ENCODE measurements at places on chromosomes 5 and 9.

- no peak for DNase-seq
Observed at GRCh38 chr5:87074934-87075541, 192.6 kb upstream of the RASA1 start.

- DNase-seq, result no peak
Observed at GRCh38 chr5:123138774-123139173, 49.7 kb downstream of the PRDM6 start.

- no peak for DNase-seq
Observed at GRCh38 chr5:64166201-64166959, 737 bp downstream of the RNF180 start.

GRCh38 chr5:121415270-121415669 lies 436.4 kb upstream of the FTMT start:
- no peak for DNase-seq

- DNase-seq, result no peak
Observed at GRCh38 chr5:127085796-127086195, 12.5 kb upstream of the C5orf63 start.

- peak; percentile 58 for DNase-seq
Observed at GRCh38 chr9:131319486-131319885, 30.0 kb downstream of the PLPP7 start.

DNA sequence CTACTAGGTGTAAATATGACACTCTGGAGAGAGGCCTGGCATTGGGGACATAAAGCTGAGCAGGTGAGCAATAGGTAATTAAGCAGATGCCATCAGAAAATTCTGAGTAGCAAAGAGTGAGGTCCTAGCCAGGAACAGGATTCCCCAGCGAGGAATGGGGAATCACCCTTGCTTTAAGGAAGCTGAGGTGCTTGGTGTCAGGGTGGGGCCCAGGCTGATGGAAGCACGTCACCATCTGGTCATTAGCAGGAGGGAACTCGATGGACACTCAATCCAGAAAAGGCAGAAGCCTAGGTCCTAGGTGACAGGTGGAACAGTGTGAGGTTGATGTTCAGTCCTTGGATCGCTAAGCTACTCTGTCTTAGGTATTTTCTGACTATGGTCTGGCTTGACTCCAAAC lies 562.7 kb upstream of the DAP start:
- DNase-seq, result no peak

DNA sequence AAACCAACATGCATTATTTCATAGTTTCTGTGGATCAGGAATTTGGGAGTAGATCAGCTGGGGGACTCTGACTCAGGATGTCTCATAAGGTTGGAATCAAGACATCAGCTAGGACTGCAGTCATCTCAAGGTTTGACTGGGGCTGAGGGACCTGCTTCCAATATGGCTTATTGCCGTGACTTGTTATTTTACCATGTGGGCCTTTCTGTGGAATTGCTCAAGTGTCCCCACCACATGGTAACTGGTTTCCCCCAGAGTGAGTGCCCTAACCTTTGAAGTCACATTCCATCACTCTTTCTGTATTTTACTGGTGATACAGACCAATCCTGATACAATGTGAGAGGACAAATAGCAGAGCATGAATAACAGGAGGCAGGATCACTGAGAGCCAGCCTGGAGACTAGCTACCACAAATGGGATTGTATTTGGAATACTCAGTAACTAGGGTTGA lies 70.2 kb upstream of the ELL2 start:
- DNase-seq, result no peak

DNA sequence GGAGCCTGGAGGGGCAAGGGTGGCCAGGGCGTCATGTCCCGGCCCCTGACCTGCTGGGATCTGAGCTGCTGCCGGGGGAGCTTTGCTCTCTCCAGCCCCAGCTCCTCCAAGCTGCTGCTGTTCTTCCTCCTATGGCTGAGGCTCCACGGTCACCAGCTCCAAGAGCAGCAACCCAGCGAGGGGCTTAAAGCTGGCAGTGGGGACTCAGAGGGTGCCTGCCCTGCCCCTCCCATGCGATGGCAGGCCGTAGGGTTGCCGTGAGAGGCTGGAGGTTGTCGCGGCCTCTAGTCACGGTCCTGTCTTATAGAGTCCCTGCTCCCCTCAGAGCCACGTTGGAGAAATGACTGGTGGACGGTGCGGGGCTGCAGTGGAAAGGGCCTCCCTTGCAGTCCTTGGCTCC lies 19.5 kb downstream of the DBH start:
- no peak for DNase-seq

DNA sequence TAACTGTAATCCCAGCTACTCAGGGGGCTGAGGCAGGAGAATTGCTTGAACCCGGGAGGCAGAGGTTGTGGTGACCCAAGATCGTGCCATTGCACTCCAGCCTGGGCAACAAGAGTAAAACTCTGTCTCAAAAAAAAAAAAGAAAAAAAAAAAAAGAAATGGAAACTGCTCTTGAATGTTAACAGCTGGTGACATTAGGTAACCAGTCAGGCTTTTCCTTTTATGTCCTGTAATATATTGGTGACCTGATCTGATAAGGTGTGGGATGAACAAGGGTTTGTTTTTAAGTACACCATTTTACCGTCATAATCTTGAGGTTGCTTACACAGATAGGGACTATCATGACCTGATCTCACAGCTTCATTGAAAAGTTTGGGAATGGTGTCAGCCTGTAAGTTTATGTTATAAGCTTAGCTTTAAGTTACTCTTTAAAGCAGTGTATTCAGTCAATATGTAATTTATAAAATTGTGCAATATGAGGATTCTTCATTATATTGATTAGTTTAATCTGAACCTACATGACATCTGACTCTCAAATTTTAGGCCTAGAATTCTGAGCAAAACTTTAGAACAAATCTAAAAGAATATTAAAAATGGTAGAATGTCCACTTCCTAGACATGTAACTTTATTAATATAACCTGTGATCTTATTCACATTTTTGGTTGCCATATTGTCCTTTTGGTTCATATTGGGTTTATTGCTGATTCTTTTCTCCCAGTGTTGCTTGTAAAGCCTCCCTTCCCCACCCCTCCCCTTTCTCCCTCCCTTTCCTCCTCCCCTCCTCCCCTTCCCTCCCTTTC lies 41.4 kb downstream of the RAI14 start:
- no peak for DNase-seq

Measured in BE2C (cell line).